ENCODE measurements at places on chromosomes 13 and 19.

DNA sequence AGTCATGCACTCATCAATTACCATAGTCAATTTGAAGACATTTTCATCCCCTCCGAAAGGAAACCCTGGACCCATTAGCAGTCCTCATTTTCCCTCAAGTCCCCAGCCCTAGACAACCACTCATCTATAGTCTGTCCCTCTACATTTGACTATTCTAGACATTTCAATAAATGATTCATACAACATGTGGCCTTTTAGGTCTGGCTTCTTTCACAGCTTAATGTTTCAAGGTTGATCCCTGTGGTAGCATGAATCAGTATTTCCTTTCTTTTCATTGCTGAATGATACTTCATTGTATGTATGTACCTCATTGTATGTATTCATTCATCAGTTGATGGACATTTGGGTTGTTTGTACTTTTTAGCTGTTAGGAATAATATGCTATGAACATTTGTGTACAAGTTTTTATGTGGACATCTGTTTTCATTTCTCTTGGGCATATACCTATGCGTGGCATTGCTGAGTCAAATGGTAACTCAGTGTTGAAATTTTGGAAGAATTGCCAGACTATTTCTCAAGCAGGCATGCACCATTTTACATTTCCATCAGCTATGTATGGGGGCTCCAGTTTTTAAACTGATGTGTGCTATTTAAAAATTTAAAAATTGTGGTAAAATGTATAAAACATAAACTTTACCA is 18.4 kb downstream of the SPATA13 start:
- no peak for DNase-seq

DNA sequence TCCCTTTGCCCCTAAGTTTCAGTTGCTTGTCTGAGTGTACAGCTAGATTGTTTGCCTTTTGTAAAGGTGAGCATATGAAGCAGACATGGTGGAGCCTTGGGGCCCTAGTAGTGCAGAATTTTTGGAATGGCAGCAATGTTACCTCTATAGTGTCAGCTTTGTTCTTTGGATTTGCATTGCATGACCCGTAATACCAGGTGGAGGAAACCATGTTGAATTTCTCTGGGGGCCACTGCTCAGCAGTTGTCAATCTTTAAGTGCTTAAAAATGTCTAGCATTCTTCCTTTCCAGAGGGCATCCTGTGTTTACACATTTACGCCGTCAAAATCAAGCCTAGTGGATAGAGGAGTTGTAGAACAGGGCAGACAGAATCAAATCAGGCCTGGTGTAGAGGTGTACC is 303.3 kb downstream of the ATP8A2 start:
- no peak for DNase-seq

DNA sequence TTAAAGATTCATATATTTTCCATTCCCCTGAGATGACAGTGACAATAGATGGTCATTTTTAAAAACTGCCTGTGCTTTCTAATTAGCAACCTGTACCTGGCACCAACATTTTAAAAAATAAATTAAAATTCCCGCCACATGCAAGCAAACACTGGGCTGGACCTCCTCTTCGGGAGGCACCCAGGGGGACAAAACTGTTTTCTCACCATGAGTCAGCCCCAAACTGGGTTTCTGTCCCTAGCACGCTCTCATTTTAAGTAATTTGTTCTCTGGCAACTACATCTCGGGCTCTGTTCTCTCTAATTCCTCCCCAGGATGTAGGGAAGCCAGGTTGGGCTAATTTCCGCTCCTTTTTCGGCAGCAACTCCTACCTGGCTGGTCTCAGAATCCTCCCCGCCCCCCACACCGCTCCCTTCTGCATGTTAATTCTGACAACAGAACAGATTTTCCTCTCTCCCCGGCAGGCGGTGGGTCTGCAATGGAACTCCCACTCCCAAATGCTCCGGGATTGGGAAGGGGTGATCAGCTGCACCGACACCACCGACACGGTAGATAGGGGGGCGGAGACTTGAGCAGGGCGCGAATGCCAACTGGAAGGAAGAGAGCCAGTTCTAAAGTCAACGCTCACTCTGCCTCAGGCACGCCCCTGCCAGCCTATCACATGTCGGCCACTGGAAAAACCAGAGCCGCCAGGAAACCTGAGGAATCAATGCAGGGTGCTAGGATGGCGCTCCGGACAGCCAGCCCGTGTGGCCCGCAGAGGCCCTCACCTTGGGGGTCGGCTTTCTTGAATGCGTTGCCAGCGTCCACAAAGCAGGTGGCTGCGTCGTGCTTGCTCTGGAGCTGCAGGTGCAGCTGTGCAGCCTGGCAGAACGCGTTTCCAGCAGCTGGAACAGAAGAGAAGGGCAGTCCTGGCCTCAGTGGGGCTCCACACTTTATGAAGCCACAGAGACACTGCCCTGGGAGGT is 14.7 kb downstream of the NAPA start:
- no peak for DNase-seq

DNA sequence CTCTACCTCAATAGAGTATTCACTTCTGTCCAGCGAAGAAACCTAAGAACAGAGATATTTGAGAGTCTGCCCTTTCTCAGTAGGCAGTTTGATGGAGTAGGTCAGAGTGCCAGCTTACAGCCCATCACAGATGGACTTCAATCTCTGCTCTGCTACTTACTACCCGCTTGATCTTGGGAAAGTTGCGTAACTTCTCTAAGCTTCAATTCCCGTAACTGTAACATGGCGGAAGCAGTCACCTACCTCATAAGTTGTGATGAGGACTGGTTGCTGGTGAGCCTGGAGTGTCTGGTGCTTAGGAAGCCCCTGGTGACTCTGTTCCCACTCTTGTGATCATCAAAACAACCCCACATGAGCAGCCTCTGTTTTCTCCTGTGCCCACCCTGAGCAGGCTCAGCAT is 31.0 kb downstream of the AMER2 start:
- no peak for DNase-seq

- DNase-seq = no peak
Observed at GRCh38 chr19:45815481-45816216, 541 bp upstream of the RSPH6A start.

GRCh38 chr13:61810065-61810464 is 394.4 kb upstream of the PCDH20 start:
- DNase-seq = no peak
